ENCODE measurements at places on chromosomes 2 and 18.

DNA sequence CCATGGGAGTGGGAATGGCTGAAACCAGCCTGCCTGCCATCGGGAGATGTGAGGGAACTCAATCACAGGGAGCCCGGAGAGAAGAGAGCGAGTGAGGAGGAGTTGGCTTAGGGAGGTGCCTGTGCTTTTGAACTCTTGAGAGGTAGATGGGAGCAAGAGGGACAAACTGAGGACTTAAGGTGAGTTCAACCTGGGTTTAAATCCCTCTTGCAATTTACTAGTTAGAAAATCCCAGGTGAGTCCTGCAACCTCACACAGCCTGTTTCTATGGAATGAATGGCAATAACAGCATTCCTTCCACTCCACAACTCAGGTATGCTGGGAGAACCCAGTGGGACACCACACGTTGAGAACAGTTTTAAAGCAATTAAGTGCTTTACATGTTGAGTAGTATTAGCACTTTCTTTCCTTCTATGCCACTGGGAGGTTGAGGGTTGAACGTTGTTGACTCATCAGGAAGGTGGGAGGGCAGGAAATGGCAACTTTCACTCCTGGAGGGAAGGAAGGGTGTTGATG, 57.3 kb downstream of the VIT start:
- no peak for DNase-seq

GRCh38 chr18:46237891-46238290, 133.7 kb downstream of the HAUS1 start:
- no peak for DNase-seq

GRCh38 chr2:47301277-47301618, 101.7 kb upstream of the MSH2 start:
- no peak for DNase-seq

DNA sequence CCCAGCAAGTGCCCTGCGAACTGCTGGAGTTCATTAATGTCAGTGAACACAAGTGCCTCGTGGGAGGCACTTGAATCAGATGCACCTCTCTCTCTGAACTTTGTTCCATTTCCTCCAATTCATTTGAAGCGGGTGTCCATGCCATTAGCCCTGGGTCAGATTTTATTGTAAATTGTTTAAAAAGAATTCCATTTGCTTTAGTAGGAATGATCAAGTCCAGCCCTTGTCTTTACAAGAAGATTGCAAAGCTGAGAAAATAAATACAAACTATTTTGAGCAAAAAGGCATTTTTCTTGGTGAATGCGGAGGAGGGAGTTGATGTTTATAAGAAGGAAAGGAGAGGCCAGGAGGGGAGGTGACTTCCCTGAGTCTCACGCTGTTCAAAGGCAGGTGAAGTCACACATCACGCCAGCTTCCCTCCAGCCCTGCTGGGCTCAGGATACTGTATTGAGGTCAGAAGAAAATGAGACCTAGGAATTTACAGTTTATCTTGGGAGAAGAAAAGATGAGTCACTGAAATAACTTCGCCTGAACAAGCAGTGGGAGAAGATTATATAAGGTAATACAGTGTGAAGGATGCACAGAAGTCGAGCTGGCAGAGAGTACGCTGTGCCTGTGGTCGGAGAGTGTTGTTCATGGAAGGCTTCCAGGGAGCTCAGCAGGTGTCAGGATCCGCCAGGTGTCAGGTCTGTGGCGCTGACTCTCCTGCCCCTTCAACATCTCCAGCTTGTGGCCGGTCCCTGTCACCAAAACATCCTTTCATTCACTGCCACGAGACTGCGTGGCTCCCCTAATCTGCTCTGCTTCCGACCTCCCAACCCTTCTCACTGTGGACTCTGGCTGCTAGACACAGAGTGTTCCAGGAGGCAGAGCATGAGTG, 36.5 kb downstream of the EFR3B start:
- DNase-seq, result no peak

- DNase-seq, result no peak
Observed at GRCh38 chr2:202035941-202036372, 2.3 kb downstream of the FZD7 start.

DNA sequence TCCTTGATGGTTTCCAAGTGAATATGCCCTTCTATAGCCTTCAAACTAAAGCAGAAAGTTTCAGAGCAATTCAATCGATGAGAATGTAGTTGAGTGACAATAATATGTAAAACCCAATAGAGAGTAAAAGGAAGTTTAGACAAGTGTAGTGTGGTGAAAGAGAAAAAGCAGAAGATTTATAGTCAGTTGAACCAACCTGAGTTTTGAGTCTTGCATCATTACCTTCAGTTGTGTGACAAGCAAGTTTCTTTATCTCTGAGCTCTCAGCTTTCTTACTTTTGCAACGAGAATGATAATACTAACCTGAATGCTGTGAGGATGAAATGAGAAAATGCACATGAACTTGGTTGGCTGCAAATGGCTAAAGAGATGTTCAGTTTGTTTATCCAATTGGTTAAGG, 40.6 kb upstream of the TMEM247 start:
- no peak for DNase-seq

DNA sequence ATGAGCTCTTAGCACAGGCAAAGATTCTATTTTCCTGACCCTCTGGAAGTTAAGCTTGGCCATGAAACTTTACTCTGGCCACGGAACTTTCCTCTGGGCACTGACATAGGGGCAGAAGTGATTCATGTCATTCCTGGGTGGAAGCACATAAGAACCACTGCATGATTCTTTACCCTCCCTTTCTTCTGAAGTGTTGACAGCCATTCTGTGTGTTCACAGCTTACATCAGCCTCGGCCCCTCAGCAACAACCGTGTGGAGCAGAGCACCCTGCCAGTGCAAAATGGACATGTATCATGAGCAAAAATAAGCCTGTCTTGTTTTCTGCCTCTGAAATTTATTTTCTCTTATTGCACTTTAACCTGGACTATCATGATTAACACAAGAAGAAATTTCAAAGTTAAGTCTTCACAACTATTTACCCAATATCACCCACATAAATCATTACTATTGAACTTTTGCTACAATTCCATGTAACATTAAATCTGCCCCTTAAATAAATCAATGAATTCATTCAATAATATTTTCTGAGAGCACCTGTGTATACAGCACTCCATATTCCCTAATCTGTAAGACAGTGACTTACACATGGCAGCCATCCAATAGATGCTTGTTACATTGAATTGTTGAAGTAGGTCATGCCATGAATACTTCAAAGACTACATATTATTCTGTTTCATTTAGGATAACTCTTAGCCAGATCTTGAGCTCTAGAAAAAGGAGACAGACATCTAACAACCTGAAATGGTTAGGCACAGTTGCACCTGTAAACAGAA, 531.9 kb downstream of the IRS1 start:
- DNase-seq, result no peak

DNA sequence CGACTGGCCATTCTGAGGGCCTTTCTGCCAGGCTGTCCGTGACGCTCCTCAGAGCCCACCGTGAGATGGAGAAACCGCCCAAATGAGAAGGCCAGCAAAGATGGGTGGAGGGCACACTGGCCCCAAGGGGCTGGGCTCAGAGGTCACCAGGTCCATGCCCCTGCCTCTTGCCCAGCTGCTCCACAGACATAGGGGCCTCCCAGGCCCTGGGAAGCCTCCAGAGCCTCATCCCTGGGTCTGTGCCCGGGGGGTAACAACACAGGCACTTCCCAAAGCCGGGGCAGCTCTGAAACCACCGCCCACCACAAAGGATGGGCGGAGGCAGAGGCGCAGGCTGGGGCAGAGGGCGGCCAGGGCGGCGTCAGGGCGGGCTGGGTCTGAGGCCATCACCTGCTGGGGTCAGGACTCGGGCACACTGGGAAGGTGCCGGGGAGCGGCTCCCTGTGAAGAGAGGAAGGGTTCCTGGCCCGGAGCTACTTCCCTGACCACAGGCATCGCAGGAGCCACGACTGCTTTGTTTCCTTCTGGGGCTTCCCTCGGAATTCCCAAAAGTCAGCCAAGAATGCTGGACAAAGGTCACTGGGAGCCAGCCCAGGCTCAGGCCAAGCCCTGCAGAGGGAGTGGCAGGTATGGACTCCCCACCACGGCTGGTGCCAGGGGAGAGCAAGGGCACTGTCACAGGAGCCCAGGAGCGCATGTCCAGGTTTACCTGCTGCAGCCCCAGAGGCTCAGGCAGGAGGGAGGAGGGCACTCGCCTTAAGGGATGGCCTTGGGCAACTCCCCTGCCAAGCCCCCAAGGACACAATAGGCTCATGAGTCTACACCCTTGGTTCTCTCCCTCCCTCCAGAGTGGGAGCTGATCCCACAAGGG, 9.4 kb downstream of the CYP26B1 start:
- DNase-seq, result no peak

GRCh38 chr18:56702946-56703345, 51.8 kb downstream of the WDR7 start:
- peak; percentile 53 for DNase-seq

DNA sequence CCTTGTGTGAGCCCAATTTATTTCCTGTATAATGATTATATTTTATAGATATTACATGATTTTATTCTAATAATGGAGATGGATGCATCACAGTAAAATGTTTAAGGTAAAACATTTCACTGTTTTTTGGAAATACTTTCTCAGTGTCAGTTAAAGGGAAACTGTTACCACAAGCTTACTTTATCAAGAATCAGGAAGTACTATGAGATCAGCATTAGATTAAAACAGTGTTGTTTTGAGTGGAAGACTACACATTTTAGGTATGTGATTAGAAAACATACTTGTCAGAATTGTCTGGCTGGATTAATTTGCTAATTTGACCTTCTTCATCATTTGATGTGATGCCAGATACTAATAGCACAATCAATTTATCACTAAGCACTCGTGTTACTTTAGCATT, at the start of gene HRH4:
Gene HRH4, plus strand, starts transcription at position 250 of the 400 bp plus-strand sequence. Its CDS starts 92 bp downstream, at position 342.
- peak; percentile 32 for DNase-seq

- DNase-seq, result no peak
Observed at GRCh38 chr2:161746891-161747535, 122.8 kb downstream of the SLC4A10 start.

- DNase-seq, result no peak
Observed at GRCh38 chr2:42999856-43000241, 207.5 kb upstream of the HAAO start.

DNA sequence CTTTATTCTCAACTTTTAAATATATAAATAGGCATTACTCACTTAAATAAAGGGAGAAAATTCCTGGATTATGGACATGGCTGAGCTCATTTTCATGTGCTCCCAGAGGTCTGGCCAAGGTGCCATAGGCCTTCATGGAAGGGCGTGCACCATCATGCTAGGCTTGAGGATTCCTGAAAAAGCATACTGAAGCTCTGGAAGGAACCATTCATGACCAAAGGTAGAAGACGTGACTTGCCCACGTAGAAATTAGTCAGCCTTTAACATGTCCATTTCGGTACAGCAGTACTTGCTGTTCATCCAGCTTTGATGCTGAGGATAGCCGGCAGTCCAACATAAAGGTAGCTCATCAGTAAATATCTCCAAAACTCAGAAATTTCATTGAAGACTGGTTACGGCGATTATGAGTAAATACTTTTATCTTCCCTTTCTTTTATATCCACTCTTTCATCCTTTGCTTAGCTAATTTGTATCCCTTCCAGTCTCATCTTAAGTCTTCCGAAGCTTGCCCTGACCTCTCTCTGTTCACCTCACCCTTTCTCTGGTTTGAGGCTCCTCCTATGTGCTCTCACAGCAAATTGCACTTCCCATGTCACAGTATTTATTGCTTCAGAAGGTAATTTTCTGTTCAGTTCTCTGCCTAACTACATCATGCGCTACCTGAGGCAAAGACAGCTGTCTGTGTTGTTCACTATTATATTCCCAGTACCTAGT, 32.3 kb upstream of the ASNSD1 start:
- DNase-seq, result no peak

DNA sequence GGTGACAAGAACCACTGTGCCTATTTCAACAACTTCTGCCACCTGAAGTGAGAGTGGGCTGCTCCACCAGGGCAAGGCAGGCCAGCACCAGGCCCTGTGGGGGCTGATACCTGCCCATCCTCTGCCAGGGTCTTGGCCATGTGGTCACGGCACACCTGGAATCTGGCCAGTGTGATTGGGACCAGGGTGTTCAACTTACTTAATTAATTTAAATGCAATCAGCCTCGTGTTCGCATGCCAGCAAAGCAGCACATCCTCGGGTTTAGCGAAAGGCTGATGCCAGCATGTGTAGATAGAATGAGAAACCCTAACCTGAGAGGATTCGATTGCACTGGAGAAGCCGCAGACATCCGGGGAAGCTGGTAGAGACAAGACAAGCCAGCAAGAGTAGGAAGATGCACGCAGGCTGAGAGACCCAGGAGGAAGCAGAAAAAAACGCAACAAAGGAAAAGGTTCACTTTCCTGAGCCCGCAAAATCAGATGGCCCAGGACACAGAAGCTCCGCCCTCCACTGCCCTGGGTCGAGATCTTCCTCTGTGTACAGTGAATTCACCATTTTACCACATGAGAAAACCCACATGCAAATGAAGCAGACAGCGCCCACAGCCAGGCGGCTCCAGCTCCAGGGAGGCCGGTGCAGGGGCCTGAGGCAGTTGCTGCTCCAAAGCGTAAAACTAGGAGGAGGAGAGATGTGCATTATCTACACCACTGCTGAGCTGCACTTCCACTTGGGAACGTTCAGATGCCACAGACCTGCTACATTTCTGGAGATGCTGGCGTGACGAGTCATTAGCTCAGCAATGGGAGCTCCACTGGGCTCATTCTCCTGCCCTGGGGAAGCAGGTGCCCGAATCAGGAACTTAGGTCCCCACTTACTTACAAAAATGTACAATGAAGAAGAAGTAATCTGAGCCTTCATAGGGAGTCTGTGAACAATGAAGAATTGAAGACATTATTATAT, 92.1 kb downstream of the TMEM18 start:
- DNase-seq, result peak; percentile 78

DNA sequence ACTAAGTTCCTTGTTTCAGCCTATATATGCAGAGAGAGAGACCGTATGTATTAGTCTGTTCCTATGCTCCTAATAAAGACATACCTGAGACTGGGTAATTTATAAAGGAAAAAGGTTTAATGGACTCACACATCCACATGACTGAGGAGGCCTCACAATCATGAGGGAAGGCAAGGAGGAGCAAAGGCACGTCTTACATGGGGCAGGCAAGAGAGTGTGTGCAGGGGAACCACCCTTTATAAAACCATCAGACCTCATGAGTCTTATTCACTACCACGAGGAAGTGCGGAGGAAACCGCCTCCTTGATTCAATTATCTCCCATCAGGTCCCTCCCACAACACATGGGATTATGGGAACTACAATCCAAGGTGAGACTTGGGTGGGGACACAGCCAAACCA, 73.8 kb downstream of the TMEM18 start:
- no peak for DNase-seq

All from Kasumi-1 (cell line).